Breast epithelium (tissue), 4 donors: ENCODE measurements at places on chromosomes 2 and 18. TPM values are rescaled to one million over a fixed set of nuclear protein-coding genes. Genes with fewer than 3 reads are reported as not detected.

- no peak for DNase-seq
Measured at GRCh38 chr2:144471305-144472045, 48.4 kb downstream of the ZEB2 start.

DNA sequence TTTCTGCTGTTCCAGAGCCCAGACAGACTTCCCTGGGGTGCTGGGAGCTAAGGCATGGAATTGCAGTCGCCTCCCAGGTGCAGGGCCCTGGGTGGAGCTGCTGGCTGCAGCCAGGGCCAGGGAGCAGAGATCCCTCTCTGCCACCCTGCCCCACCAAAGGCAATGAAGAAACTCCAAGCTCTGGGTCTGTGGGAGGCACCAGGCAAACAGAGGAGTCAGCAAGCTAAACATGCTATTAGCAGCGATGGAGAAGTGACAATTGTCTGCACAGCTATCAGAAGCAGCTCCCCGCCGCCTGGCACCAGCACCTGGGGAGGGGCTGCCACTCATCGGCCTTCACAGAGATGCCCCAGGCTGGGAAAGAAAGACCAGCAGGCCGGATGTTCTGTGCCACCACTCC, 28.0 kb upstream of the COX5B start:
- no peak for DNase-seq

DNA sequence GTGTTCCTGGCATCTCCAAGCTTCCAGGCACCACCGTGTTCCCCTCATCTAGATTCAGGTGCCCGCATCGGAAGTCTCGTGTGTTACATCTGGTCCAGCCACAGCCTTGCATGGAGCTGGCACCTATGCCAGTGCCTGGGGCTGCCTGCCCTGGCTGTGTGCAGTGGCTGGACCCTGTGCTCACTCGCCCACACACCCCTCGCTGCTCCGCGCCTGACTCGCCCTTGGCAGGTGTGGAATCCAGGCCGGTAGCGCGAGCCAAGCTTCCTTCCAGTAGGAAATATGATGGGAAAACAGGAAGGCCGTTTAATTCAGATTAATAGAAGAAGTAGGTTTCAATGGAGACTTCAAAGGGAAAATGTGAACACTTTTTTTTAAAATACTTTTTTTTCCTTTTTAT, 78.0 kb downstream of the PTPN4 start:
- DNase-seq = peak; percentile 35

GRCh38 chr2:43302961-43303494, 76.6 kb upstream of the ZFP36L2 start:
- no peak for DNase-seq

- DNase-seq = no peak
Measured at GRCh38 chr2:70115646-70116442, 28.6 kb downstream of the PCBP1 start.

GRCh38 chr18:31791817-31792579, 31.3 kb upstream of the SLC25A52 start:
- DNase-seq = no peak

- no peak for DNase-seq
Measured at GRCh38 chr2:20145497-20146193, 79.3 kb downstream of the SDC1 start.

- DNase-seq = no peak
Measured at GRCh38 chr2:233407771-233408181, 53.5 kb downstream of the DGKD start.

DNA sequence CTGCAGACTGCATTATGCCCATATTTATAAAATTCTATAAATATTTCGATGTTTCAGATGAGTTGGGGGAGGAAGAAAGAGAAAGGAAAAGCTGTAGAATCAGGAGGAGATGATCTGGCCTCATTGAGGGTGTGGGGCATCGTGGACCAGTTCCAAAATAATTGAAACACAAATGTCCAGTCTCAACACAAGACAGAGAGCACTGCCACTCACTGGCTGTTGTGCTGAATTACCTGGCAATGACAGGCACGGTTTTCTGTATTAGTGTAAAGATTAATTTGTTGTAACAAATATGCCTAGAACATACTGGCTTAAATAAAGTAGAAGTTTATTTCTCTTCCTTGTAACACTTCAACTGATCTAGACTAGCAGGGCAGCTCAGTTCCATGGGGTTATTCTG, 24.1 kb downstream of the POLE4 start:
- DNase-seq = no peak

GRCh38 chr2:104856086-104856972, 2.4 kb downstream of the POU3F3 start:
- DNase-seq = no peak

GTF2A1L gene
- 0.29 TPM for total RNA-seq

CCDC121 gene
- 5.1 TPM for total RNA-seq

ITGB6 gene
- 46.1 TPM for total RNA-seq

ACMSD gene
- total RNA-seq = not detected

PROKR1 gene
- total RNA-seq = 0.80 TPM

PPM1G gene
- 59.0 TPM for total RNA-seq

C2orf78 gene
- total RNA-seq = not detected
